Stimulated activated CD4-positive, alpha-beta T cell treated with anti-CD3 and anti-CD28 coated beads, Interleukin-2, amount 100 ng/mL, for 24 hours (primary cell): ENCODE measurements at places on chromosomes 6 and 20.

DNA sequence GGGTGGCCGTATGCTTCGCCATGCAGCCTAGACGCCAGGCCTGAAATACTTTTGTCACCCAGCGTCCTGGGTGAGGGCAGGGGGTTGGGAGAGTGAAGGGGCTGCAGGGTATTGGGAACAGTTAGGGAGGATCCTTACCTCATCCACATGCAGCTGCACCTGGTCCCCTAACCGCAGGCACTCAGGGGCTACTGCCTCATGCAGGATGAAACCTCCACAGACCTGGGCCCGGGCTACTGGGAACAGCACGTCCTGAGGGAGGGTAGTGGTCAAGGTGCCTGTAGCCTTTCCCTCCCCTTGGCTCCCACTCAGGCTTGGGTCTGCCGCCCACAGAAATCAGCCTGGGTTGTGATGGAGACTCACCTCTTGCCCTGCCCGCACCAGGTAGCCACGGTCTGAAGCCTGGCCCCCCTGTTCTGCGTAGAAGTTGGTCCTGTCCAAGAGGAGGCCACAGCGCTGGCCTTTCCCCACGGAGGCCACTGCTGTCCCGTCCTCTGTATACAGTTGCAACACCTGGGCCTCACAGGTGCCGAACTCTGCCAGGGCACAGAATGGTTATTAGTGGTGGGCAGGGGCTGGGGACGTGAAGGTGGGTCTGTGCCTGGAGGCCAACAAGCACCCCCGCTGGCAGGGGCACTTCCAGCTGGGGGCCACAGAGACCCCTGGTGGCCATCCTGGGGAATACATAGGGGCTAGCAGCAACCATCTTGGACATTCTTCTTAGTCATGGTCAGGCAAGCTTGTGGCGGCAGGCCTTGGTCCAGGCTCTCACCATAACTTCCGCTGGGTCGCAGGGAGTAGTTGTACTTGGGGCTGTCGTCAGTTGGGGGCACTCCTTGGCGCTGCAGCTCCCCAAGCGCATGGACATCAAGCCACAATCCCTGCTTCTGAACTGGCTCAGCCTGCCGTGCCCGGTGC, 8.6 kb downstream of the AARS2 start:
- DNase-seq: peak; percentile 50

- DNase-seq: no peak
Measured at GRCh38 chr20:60011512-60012507, 53.6 kb downstream of the CDH26 start.

DNA sequence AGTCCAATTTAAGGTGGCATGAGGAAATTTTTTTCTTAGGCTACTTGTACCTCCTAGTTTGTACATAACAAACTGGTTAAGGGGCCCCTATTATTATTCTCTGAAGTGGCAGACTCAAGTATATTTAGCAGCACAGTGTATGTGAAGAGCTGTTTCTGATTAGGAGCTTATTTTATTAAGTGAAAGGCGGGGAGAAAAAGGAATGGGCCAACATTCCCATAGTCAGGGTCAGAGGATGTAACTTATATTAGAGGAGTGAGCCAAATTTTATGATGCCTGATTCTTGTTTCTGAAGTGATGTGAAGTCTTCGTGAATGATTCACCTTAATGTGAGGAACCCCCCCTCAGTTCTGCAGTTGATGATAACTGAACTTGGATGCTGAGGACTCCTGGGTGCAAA, 2.8 kb downstream of the HECA start:
- DNase-seq: no peak

- peak; percentile 38 for DNase-seq
Measured at GRCh38 chr6:45423824-45424450, 46.2 kb upstream of the SUPT3H start.

GRCh38 chr6:3861424-3861823, 12.3 kb downstream of the FAM50B start:
- no peak for DNase-seq

GRCh38 chr6:34531580-34532201, 24.4 kb downstream of the SPDEF start:
- DNase-seq: peak; percentile 23

- DNase-seq: no peak
Measured at GRCh38 chr6:31386099-31386498, 17.3 kb upstream of the MICA start.

DNA sequence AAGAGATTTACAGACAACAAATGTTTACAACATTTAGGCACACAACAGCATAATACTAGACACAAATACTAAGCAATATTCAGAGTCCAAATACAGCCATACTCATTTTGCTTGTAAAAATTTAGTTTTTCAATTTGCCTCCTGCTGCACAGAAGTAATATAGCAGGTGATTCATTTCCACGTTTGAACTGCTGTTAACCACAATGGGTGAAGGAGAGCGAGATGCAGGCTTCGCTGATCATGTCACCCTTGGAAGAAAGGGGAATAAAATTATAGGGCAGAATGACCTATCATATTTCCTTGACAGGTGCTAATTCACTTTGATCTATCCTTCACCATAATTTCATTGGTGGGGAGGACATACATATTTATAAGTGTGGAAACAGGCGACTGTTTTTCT, 643.8 kb upstream of the AGPAT4 start:
- no peak for DNase-seq

DNA sequence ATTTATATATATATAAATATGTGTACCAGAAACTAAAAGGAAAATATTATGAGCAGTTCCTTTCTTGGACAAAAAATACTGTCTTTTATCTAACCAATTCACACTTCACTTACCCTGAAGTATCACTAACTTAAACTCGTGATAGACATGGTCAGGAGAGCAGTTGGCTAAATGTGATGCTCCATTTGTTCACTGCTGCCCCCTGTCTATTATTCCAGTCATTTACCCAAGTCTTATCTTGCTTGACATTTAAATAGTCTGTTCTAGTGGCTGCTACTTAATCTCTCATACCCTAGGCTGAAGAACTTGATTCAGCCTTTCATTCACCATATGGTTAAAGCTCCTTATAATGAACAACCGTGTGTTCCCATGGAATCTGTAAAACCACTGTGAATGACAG, 789.6 kb upstream of the EYS start:
- no peak for DNase-seq

DNA sequence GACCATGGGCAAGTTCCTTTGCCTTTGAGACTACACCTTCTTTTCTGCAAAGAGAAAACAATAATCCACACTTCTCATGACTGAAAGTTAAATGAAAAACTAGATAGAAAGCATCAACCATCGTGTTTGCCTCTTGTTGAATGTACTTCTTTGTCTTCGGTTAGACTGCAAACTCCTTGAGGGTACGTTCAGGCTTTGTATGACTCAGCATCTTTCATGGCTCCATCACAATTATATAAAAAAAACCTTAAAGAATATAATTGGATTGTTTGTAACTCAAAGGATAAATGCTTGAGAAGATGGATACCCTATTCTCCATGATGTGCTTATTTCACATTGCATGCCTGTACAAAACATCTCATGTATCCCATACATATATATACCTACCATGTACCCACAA, 439.2 kb downstream of the MAFB start:
- no peak for DNase-seq

- DNase-seq: no peak
Measured at GRCh38 chr6:45880159-45880558, 135.5 kb downstream of the CLIC5 start.

DNA sequence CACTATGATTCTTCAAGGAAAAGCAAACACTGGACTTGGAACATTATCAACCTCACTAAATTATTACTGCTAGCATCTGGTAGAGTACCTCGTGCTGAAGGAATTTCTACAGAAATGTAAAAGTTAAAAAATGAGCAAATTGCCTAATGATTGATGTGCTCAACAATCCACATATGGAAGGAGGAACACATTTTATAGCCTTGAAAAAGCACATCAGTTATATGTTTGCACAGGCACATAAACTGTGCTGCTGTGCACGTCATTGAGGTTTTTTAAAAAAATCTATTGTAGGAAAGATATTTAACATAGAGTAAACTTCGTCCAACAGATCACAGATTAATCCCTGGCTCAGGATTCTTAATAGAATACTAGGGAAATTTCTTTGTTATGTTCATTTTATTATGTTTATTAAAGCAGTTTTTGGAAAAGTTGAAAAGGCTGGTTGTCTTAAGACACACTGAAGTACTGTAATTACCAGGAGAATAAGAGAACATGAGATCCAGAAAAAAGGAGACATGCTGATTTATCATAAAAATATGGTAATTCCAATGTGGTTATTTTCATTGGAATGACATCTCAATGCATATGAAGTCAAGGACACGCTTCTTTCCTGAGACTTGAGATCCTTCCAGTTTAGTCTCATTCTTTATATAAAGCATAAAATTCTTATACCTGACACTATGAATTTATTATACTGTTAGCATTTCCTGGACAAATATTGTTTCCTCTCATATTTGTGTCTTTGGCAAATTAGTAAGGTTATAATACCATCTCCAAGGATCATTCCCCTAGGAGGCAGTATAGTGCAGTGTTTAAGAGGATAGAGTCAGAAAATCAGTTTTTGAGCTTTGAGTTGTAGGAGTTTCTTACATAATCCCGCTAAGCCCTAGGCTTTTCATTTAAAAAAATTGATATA, 511.1 kb downstream of the TENT5A start:
- no peak for DNase-seq

DNA sequence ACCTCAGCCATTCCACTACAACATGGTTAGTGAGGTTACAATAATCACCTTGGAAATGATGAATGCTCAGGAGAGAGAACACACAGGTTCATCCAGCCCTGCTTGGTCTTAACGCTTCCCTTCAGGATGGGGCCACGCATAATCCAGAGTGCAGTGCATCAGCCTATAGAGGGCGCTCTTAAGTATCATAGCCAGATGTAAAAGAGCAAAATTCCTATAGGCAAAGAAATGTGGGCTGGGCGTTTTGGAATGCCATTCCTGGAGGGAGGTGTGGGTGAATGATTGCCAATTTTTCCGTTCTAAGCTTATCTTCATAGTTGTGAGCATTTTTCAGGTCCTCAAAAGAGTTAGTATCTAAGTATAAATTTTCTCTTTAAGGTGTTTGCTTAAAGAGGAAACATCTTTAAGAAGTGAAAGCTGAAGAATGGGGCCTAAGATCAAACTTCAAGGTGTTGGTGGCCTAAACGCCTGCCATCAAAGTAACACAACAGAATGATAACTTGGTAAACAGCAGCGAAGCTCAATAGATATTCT, 1.8 kb downstream of the RIPOR2 start:
- no peak for DNase-seq

DNA sequence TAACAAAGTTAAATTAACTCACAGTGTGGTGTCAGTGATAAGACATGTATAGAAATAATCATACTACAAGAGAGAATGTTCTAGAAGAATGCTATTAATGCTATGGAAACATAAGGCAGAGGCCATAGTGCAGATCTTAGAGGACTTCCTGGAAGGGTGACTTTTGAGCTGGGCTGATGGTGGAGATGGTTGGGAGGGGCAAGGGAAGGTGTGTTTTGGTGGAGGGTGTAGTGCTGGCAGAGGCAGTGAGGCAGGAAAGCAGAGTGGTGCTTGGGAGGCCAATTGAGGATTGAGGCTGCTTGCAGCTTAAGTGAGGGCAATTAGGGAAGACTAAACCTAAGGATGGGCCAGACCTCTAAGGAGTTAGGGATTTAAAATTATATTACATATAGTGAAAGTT, 58.5 kb upstream of the FNDC1 start:
- no peak for DNase-seq

DNA sequence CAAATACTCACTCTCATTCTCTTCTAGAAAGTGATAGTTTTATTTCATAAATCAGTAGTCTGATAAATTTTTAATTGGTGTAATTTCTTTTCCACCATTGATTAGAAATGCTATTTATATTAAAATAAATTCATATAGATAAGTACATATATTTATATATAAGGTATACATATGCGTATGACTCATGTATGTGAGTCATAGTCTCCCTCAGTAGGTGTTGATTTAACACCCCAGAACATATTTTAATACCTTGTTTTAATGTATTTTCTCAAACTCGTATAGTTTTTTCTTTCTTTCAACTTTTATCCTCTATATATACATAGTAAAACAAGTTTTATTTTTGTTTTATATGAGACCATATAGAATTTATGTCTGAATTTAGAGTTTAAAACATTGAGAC, 130.4 kb downstream of the PLG start:
- no peak for DNase-seq

DNA sequence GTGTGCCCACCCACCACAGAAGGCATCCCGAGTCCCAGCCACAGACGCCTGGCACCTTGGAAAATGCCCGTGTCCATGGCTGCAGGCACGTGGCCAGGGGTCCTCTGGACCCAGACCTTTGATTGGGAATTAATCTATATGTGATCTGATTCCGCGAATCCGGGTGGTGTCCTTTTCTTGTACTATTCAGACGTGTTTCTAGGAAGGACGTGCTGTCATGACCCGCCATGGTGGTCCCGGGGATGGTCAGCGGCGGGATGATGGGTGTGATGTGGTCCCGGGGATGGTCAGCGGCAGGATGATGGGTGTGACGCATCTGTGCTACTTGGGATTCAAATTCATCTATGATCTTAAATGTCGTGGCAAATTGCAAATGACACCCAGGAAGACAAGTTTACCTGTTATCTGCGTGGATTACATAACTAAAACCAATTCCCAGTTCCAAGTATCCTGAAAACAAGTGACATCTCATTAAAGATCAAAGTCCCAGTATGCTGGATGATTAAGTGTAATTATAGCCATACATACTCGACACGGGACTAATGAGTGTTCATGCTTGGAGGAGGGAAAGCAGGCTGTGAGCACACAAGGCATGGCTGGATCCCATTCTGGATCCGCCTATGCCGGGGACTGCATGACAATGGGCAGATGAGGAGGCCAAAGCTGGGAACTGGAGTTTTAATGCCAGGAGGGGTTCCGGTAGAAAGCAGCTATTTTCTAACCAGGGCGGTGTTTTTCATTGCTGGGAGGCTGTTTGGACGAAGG, 256.5 kb downstream of the TAF4 start:
- DNase-seq: no peak

- peak; percentile 24 for DNase-seq
Measured at GRCh38 chr6:137218473-137218916, 690 bp downstream of the IFNGR1 start.
